ENCODE measurements at places on chromosomes 13 and 19.
A peak's percentile ranks its signal among the peaks of the same experiment; 100 is the strongest.

- H3K4me1 ChIP-seq, result peaks cover 12% of the 10 kb centered on the region
- peak overlapping the region; percentile 75 for H3K4me3 ChIP-seq
- H3K36me3 ChIP-seq, result no peaks in the 10 kb centered on the region
Measured at GRCh38 chr13:40667622-40667978, 1.2 kb upstream of the FOXO1 start.

GRCh38 chr13:45178349-45179162, 22.3 kb downstream of the KCTD4 start:
- no peak overlapping the region for H3K4me3 ChIP-seq
- no peaks in the 10 kb centered on the region for H3K27me3 ChIP-seq
- no peak overlapping the region for H3K27ac ChIP-seq
- H3K4me1 ChIP-seq, result no peaks in the 10 kb centered on the region
- H3K36me3 ChIP-seq, result peaks cover 6% of the 10 kb centered on the region

DNA sequence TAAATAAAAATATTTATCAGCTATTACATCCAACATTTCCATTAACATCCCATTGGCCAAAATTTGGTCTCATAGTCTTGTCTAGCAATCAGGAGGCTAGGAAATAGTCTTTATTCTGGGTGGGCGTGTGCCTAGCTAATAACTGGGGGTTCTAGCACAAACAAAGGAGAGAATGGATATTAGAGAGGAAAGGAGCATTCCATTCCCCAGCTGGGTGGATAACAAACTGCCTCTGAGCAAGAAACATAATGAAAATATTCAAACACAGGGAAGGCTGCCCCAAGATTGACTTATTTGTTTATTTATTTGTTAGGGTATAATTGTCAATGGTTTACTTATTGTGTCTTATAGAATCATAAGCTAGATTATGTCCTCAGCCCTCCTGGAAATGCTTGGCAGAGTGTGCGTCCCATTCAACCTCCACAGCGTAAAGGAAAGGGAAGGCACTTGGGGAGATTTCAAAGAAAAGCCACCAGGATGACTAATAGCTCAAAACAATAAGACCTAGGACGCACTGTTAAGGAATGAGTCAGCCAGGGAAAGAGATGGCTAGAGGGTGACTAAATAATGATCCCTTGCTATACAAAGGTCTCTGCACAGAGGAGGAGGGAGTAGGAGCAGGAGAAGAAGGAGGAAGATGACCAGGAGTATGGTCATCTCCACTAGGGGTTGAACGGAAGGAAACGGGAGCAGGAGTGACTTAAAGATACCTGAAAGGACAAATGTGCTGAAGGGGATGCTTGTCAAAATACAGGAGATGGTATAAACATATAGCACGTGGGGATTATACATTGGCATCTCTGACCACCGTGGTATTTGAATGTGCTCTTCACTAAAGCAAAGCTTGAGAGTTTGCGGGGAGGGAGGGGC, 23.5 kb upstream of the USP12 start:
- H3K27ac ChIP-seq, result no peak overlapping the region
- H3K4me3 ChIP-seq, result no peak overlapping the region
- no peaks in the 10 kb centered on the region for H3K27me3 ChIP-seq
- no peaks in the 10 kb centered on the region for H3K4me1 ChIP-seq
- no peaks in the 10 kb centered on the region for H3K36me3 ChIP-seq
- DNase-seq, result no peak

DNA sequence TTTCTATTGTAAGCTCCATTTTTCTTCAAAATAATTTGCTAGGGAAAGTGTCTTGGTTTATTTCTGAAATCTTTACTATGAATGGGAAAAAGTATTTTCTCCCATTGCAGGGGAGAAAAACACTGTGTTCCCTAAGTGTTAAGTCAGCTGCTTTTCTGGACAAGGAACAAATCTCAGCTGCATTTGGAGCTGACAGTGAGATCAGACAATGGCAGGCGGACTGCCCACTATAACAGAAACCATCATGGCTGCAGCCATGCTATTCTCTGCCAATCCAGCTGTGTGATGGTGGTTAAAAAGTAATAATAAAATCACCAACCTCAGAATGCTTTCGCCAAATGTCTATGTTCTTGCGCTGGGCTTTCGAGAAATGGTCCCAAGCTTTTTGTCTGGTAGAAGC, 302.7 kb downstream of the DNAJC15 start:
- no peaks in the 10 kb centered on the region for H3K4me1 ChIP-seq
- no peak for DNase-seq
- H3K27ac ChIP-seq, result no peak overlapping the region
- no peak overlapping the region for H3K4me3 ChIP-seq
- no peaks in the 10 kb centered on the region for H3K36me3 ChIP-seq
- H3K27me3 ChIP-seq, result no peaks in the 10 kb centered on the region

DNA sequence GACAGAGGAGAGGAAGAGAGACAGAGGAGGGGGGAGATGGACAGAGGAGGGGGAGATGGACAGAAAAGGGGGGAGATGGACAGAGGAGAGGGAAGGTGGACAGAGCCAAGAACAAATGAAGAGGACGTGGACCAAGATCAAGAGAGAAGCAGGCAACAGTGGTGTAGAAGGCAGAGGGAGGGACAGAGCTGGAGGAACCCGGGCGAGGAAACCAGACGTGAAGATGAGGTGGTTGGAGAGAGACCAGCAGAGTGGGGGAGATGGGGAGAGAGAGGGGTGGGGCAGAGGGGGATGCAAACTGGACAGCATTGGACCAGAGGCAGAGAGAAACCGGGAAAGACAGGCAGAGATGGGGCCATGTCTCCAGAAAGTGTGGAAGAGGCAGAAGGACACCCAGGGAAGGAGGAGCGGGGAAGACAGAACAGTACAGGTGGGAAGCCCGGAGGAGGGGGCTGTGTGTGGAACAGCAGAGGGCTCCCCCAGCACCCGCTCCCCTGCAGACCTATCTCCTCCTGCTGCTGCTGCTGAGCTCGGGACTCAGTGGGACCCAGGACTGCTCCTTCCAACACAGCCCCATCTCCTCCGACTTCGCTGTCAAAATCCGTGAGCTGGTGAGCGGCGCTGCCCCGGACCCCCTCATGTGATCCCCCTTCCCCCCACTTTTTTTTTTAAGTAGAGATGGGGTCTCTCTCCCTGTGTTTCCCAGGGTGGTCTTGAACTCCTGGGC, 1.3 kb downstream of the FLT3LG start:
- H3K4me1 ChIP-seq, result peaks cover 6% of the 10 kb centered on the region
- no peak overlapping the region for H3K4me3 ChIP-seq
- H3K27ac ChIP-seq, result peak overlapping the region; percentile 11

DNA sequence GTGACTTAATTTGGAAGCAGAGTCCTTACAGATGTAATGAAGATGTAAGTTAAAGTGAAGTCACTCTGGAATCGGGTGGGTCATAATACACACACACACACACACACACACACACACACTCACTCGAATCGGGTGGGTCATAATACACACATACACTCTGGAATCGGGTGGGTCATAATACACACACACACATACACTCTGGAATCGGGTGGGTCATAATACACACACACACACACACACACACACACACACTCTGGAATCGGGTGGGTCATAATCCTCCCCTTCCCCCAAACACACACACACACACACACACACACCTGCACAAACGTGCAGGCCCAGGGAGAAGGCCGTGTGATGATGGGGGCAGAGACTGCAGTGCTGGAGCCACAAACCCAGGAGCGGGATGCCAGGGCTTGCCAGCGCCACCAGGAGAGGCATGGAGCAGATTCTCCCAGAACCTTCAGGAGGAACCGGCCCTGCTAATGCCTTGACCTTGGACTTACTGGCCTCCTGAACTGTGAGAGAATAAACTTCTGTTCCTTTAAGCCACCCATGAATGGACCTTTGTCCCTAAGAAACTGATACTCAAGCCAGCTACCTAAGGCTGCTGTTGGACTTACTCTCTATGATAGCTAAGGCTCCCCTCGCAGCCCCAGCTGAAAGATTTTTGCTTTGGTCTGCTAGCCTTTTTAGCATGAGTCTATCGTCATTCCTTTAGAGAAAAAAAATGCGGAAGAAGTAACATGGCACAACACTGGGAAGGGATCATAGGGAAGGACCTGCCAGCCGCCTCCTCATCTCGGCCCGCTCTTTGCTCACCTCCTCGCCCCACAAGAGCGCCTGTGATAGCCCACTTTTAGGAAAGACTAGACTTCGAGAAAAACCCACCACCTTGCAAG, 136.2 kb upstream of the RNF113B start:
- no peak overlapping the region for H3K27ac ChIP-seq
- H3K4me1 ChIP-seq, result peaks cover 19% of the 10 kb centered on the region
- no peak for DNase-seq
- H3K4me3 ChIP-seq, result no peak overlapping the region
- no peaks in the 10 kb centered on the region for H3K36me3 ChIP-seq

- H3K27ac ChIP-seq, result no peak overlapping the region
- H3K4me3 ChIP-seq, result no peak overlapping the region
- peaks cover 10% of the 10 kb centered on the region for H3K36me3 ChIP-seq
- no peaks in the 10 kb centered on the region for H3K27me3 ChIP-seq
- peaks cover 23% of the 10 kb centered on the region for H3K4me1 ChIP-seq
- DNase-seq, result no peak
Measured at GRCh38 chr19:795073-795611, 2.1 kb upstream of the PTBP1 start.

DNA sequence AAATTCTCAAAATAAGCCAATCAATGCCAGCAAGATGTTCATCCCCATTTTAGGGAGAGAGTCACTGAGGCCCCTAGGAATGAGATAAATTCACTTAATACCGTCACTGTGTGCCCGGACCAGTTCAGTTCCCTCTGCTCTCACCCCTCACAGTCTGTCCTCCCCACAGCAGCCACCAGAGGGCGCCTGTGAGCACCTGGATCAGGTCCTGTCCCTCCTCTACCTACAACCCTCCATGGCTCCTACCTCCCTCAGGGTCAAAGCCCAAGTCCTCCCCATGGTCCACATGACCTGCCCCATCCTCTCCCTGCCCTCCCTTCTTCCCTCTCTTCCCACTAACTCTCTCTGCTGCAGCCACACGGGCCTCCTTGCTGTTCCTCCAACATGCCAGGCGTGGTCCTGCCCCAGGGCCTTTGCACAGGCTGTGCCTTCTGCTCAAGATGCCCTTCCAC, 42.0 kb upstream of the NFIC start:
- no peaks in the 10 kb centered on the region for H3K36me3 ChIP-seq
- no peak overlapping the region for H3K27ac ChIP-seq
- H3K4me1 ChIP-seq, result no peaks in the 10 kb centered on the region
- peaks cover 16% of the 10 kb centered on the region for H3K27me3 ChIP-seq

GRCh38 chr13:37070956-37071355, 11.5 kb upstream of the SUPT20H start:
- H3K27me3 ChIP-seq, result no peaks in the 10 kb centered on the region
- DNase-seq, result no peak
- no peaks in the 10 kb centered on the region for H3K36me3 ChIP-seq
- H3K4me1 ChIP-seq, result no peaks in the 10 kb centered on the region
- no peak overlapping the region for H3K27ac ChIP-seq

DNA sequence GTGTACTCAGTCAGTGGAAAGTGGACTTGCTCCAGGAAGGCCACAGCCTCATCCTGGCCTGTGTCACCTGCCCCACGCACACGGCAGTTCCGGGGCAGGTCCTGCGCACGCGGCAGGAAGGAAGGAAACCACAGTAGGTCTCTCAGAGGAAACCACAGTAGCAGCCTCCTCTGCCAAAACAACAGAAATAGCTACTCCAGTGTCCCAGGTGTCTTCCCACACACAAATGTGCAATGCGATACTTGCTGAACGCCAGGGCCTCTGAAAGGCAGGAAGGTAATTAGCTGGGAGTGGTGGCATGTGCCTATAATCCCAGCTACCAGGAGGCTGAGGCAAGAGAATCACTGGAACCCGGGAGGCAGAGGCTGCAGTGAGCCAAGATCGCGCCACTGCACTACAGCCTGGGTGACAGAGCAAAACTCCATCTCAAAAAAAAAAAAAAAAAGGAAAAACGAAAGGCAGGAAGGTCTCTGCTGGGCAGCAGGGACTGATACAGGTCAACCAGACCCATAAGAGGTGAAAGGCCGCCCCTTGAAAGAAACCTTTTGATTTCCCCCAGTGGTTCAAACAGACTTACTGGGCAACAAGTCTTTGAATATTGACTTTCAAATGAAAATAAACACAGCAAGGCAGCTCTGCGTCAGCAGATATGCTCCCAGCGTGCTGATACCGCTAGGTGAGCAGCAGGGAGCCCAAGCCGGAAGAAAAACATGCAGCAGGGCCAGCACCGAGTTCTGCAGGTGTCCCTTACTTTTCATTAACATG, 49.5 kb downstream of the CRYL1 start:
- H3K4me1 ChIP-seq, result no peaks in the 10 kb centered on the region
- no peaks in the 10 kb centered on the region for H3K36me3 ChIP-seq
- no peak for DNase-seq
- H3K4me3 ChIP-seq, result no peak overlapping the region
- H3K27ac ChIP-seq, result no peak overlapping the region
